Urinary bladder (tissue), 4 donors: ENCODE measurements at places on chromosomes 3 and 15. TPM values are rescaled to one million over a fixed set of nuclear protein-coding genes. Genes with fewer than 3 reads are reported as not detected.

Gene SEMA3B
- 63.4 TPM for total RNA-seq

Gene PLD1
- 43.3 TPM for total RNA-seq

- DNase-seq: no peak
Observed at GRCh38 chr3:197364410-197365071, 66.1 kb upstream of the DLG1 start.

Gene ACAN
- total RNA-seq: 5.0 TPM

Gene TRIM42
- total RNA-seq: not detected

Gene NLGN1
- total RNA-seq: 51.8 TPM

- DNase-seq: no peak
Observed at GRCh38 chr15:76983590-76984375, 11.1 kb upstream of the PSTPIP1 start.

DNA sequence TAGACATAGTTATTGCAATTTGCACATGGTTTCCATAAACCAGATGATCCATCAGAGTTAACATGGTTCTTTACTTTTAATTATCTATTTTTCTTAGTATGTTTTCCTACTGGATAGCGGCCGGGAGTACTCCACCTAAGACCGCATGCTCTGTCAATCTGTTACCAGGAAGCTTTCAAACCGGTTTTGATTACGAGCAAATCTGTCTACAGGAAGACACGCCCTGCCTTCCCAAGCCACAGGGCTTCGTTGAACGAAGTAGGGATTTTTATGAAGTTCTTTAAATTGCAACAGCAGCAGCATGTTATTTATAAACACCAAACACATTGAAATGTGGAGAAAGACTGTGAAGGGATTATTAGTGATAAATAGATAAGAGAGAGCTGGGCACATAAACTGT, 283.3 kb upstream of the ROBO2 start:
- no peak for DNase-seq

DNA sequence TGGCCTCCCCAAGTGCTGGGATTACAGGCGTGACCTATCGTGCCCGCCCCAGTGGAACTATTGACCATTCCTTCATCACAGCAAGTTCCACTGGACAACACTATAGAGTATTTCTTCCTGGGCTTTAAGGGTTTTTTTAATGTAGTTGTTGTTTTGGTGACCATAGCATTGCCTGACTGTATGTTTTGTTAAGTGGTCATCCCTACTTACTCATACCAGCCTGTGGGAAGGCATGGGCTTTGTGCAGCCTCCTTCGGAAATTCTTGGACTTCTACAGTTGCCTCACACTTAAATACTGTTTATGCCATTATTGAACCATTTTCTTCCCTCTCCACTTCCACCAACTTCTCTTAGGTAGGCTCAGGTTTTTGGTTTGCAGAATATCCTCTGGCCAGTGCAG, 19.9 kb upstream of the ALPK3 start:
- no peak for DNase-seq

DNA sequence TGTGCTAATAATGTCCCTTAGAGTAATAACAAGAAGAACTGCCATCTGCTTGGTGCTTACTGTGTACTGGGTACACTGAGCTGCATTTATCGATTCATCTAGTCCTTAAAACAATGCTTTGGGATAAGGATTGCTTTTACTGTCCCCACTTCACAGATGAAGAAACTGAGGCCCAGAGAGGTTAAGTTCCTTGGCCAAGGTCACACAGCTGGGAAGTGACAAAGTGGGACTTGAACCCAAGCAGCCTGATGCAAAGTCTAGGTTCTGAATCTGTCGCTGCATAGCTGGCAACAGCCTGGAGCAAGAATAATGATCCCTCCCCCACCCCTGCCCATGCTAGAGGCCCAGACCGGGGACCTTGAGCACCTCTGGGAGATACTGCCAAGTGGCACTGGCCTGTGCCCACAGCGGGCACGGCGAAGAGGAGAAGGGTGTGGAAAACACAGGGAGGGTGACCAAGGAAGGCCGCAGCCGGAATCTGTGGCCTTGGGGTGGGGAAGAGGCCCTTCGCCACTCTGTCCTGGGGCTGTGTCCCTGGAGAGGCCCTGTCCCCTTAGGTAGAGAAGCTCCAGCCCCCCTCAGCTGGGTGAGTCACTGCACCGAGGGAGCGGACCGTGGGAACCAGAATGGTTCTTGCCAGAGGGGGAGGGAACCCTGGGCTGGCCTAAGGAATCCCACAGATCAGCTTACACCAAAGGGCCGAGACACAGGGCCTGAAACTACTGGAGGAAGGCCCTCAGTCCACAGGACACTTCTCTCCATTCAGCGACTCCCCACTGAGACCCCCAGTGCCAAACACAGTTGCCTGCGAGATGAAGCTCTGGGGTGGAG, 3.5 kb downstream of the PLXND1 start:
- DNase-seq: no peak

Gene CACNA2D3
- total RNA-seq: 1.7 TPM

Gene LRRIQ4
- total RNA-seq: not detected

Gene CLRN1
- not detected for total RNA-seq

- no peak for DNase-seq
Observed at GRCh38 chr15:98891301-98891700, 116.3 kb downstream of the PGPEP1L start.

Gene IL17RB
- 1.5 TPM for total RNA-seq

DNA sequence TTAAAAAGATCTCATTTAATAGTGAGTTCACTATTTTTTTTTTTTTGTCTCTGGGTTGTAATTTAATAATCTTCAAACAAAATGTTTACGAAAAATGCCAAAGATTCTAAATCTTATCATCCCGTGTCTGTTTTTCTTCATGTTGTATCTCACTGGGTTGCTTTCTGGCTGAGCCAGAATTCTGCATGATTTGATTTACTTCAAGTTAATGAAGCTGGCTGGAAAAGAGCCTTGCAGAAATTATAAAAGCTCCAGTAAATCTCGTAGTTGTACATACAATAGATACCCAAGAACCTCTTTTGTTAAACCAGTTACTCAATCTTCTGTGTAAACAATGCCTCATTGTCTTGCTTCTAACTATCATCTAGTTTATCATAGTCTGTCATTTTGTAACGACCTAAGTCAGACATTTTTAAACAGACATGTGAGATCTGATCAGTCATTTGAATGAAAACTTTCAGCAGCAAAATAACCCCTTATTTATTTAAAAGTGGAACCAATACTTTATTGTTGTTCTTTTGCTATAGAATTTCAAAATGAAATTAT, 249.0 kb downstream of the MCTP2 start:
- peak; percentile 36 for DNase-seq

DNA sequence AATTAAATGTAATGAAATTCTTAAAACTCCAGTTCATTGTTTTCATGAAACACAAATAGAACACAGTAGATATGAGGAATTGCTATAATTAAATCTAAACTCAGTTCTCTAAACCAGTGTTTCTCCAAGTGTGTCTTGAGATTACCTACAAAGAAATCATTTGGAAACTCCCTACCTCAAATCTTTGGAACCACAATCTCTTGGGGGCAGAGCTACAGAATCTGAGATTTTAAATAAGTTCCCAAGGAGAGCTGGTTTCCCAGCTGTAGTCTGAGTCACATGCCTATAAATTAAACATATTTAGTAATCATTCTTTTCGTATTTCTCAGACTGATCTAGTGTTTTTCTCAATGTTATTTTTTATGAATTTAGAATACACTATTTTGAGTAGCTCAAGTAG, 17.0 kb upstream of the ACTC1 start:
- no peak for DNase-seq

Gene THBS1
- 462 TPM for total RNA-seq

- DNase-seq: no peak
Observed at GRCh38 chr15:57554812-57555179, 36.9 kb upstream of the MYZAP start.

Gene PLCL2
- 23.0 TPM for total RNA-seq

- no peak for DNase-seq
Observed at GRCh38 chr15:86765281-86765680, 685.6 kb downstream of the AGBL1 start.

DNA sequence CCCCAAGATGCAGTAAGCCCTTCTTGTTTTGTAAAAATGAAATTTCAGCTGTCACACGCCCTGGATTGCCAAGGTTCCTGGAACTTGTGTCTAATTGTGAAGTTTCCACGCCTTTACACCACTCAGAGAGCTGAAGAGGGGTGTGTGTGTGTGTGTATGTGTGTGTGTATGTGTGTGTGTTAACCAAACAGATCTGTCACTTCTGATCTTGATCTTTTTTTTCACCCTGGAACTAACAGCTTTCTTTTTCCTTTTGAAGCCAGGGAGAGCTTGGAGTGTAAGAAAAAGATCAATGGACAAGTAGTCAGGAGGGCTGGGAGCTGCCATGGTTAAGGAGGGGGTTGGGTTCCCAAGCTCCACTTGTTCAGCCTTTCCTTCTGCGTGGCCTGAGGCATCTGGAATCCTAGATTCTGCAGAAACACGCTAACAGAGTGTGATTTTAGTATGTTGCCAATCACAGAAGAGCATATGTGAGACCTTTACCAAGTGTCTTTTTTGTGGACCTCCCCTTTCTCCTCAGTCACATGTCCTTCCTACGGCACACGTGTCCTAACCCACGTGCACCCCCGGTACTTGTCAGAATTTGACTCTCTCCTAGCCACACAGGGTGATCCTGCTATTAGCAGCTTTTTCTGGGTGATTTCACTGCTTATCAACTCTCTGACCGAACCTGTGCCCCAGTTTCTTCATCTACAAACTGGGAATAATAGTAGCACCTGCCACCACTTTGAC, 11.5 kb downstream of the TIMP4 start:
- DNase-seq: no peak

GRCh38 chr3:30639937-30640336, 33.5 kb downstream of the TGFBR2 start:
- DNase-seq: no peak
